Activated CD8-positive, alpha-beta T cell treated with anti-CD3 and anti-CD28 coated beads for 36 hours (primary cell): ENCODE measurements at places on chromosomes 5 and 9. TPM values are rescaled to one million over a fixed set of nuclear protein-coding genes. Genes with fewer than 3 reads are reported as not detected.

Gene DAP
- total RNA-seq: 45.3 TPM

Gene LHFPL2
- 0.20 TPM for total RNA-seq

Gene PLAC8L1
- 0.61 TPM for total RNA-seq

Gene ADAMTS19
- not detected for total RNA-seq

Gene NR5A1
- total RNA-seq: not detected

Gene ZCCHC10
- 31.1 TPM for total RNA-seq

Gene CDX1
- not detected for total RNA-seq

Gene PCDHGB7
- not detected for total RNA-seq

Gene CXXC5
- 4.3 TPM for total RNA-seq

Gene ZNF483
- 2.8 TPM for total RNA-seq

Gene INSYN2B
- not detected for total RNA-seq

Gene PCDHGB3
- total RNA-seq: 0.07 TPM

Gene SPATA31E1
- not detected for total RNA-seq

Gene TAF11L14
- total RNA-seq: not detected

Gene MIGA2
- total RNA-seq: 35.8 TPM

Gene C6
- not detected for total RNA-seq

Gene SLC6A18
- not detected for total RNA-seq

Gene CCL27
- total RNA-seq: 0.43 TPM

Gene PRR7
- total RNA-seq: 36.4 TPM

Gene CHSY3
- not detected for total RNA-seq

Gene TEX48
- 0.65 TPM for total RNA-seq

Gene NEURL1B
- 0.18 TPM for total RNA-seq

Gene ACER2
- total RNA-seq: 1.2 TPM

Gene GABRA1
- total RNA-seq: not detected

Gene GARIN3
- 0.77 TPM for total RNA-seq

Gene FAT2
- not detected for total RNA-seq

Gene SH3RF2
- not detected for total RNA-seq
